ENCODE measurements at places on chromosomes 12 and 14. TPM values are rescaled to one million over a fixed set of nuclear protein-coding genes. Genes with fewer than 3 reads are reported as not detected.
A peak's percentile ranks its signal among the peaks of the same experiment; 100 is the strongest.

The SLC6A13 gene
- not detected for polyA plus RNA-seq

The NEUROD4 gene
- polyA plus RNA-seq = not detected

DNA sequence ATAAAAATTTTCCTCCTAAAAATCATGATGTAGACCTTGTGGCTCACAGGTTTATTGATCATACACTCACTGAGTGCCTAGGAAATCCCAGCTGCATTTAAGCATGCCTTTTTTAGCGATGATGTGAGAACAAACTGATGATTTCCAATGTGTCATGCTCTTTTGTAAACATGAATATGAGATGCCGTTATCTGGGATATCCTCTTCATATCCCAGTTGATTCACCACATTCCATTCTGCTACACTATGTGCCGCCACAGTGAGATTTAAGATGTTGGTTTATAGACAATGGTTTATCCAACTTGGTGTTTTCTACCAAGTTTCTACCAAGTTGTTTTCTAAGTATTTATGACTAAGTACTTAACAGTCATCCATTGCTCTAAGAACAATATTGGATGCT is 5.2 kb downstream of the OR4E1 start:
- no peaks in the 10 kb centered on the region for H3K36me3 ChIP-seq
- no peak for DNase-seq
- H3K4me3 ChIP-seq = no peak overlapping the region
- peaks cover 6% of the 10 kb centered on the region for H3K27me3 ChIP-seq
- H3K27ac ChIP-seq = no peak overlapping the region
- no peaks in the 10 kb centered on the region for H3K4me1 ChIP-seq

- DNase-seq = no peak
- H3K36me3 ChIP-seq = no peaks in the 10 kb centered on the region
- H3K27ac ChIP-seq = no peak overlapping the region
- peaks cover 9% of the 10 kb centered on the region for H3K27me3 ChIP-seq
- no peak overlapping the region for H3K4me3 ChIP-seq
Observed at GRCh38 chr12:65125247-65125646, 4.1 kb upstream of the WIF1 start.

DNA sequence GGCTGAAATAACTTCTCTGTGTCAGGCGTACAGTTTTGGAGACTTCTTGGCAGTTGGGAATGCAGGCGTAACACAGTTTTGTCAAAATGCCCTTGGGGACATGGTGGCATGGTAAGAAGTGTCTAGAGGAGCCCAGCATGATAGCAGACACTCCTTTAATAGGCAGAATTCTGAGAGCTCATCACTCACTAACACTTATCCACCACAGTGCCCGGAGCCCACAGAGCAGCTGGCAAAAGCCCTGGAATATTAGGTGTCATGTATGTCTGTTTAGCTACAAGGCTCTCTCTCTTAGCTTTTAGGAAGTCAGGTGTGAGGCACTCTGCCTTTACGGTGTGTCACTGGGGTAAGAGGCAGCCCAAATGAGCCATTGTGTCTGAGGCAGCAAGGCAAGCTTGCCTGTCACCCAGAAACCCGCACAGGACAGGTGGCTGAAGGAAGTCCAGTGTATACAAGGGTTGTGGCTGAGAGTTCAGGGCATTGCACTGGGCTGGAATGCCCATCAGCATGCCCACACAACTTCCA is 96.3 kb downstream of the ESRRB start:
- H3K4me1 ChIP-seq = no peaks in the 10 kb centered on the region
- DNase-seq = no peak
- no peaks in the 10 kb centered on the region for H3K36me3 ChIP-seq

GRCh38 chr12:71009430-71010142 is 89.0 kb upstream of the PTPRR start:
- no peaks in the 10 kb centered on the region for H3K4me1 ChIP-seq
- H3K4me3 ChIP-seq = no peak overlapping the region
- no peak overlapping the region for H3K27ac ChIP-seq
- H3K36me3 ChIP-seq = no peaks in the 10 kb centered on the region

DNA sequence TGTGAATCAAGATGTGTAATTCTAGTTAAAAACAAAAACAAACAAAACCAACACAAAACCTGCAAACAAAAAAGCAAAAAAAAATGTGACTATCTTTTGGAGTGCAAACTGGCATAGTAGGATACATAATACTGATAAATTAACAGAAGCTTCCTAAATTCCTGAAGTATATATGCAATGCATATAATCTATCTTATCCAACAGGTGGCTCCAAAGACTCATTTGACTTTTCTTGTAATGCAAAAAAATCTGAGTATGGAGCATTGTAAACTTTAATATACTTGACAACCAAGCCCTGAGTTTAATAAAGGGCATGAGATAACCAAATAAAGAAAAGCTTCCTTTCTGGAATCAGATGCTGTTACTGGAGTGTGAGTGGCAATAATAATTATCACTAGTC is 1003.6 kb downstream of the FSCB start:
- no peaks in the 10 kb centered on the region for H3K36me3 ChIP-seq
- no peak overlapping the region for H3K4me3 ChIP-seq
- H3K4me1 ChIP-seq = no peaks in the 10 kb centered on the region
- no peaks in the 10 kb centered on the region for H3K27me3 ChIP-seq
- no peak overlapping the region for H3K27ac ChIP-seq
- DNase-seq = no peak

- H3K4me3 ChIP-seq = no peak overlapping the region
- no peaks in the 10 kb centered on the region for H3K4me1 ChIP-seq
- no peak overlapping the region for H3K27ac ChIP-seq
- DNase-seq = no peak
- H3K27me3 ChIP-seq = no peaks in the 10 kb centered on the region
Observed at GRCh38 chr12:14621826-14622225, 54.1 kb upstream of the PLBD1 start.

The TEAD4 gene
- polyA plus RNA-seq = not detected

The HOXC9 gene
- polyA plus RNA-seq = not detected

- no peak overlapping the region for H3K4me3 ChIP-seq
- no peaks in the 10 kb centered on the region for H3K27me3 ChIP-seq
- no peaks in the 10 kb centered on the region for H3K4me1 ChIP-seq
- DNase-seq = no peak
- no peaks in the 10 kb centered on the region for H3K36me3 ChIP-seq
- H3K27ac ChIP-seq = no peak overlapping the region
Observed at GRCh38 chr12:102299731-102300130, 102.1 kb upstream of the PMCH start.

The PIWIL1 gene
- not detected for polyA plus RNA-seq

DNA sequence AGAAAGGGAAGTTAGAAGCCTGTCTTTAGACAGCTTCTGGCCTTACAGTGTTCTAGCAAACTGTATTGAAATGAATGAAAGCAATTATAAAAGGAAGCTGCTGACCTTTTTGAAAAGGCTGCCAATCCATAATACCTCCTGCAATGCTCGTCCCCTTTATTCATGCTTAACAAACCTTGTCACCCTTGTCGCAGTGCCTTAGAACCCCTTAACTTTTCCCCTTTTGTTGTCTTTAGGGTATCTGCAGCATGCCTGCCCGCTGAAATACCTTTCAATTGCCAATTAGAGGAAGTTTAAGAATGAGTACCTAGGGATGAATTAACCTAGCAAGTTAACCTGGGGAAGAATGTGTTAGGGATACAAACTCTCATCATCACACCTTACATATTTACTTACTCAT is 731.2 kb downstream of the RERGL start:
- no peaks in the 10 kb centered on the region for H3K36me3 ChIP-seq
- no peaks in the 10 kb centered on the region for H3K27me3 ChIP-seq
- no peaks in the 10 kb centered on the region for H3K4me1 ChIP-seq
- no peak for DNase-seq
- no peak overlapping the region for H3K27ac ChIP-seq

The PPP1R3E gene
- 2.9 TPM for polyA plus RNA-seq

The ESR2 gene
- polyA plus RNA-seq = 0.12 TPM

The IL22 gene
- not detected for polyA plus RNA-seq

DNA sequence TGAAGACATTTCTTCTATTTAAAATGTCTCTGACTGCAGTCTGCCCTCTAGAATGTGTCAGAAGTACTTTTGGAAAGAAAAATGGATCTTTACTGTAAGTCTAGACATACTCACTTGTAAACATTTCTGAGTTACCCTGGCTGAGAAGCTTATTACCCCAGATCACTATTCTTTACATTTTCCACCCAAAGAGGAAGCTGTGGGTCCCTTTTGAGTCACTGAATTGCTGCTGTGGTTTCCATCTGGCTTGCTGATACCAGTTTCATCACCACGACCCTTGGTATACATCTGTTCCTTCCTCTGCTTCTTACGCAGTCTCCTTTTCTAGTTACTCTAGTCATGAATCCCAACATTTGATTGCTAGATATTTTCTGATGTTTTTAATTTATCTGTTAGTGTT is 20.2 kb upstream of the CLEC4D start:
- no peaks in the 10 kb centered on the region for H3K36me3 ChIP-seq
- H3K4me3 ChIP-seq = no peak overlapping the region
- DNase-seq = peak; percentile 37
- no peak overlapping the region for H3K27ac ChIP-seq
- no peaks in the 10 kb centered on the region for H3K27me3 ChIP-seq
- peaks cover 17% of the 10 kb centered on the region for H3K4me1 ChIP-seq

- no peak for DNase-seq
- H3K27ac ChIP-seq = peak overlapping the region; percentile 77
- peak overlapping the region; percentile 76 for H3K4me3 ChIP-seq
- peaks cover 50% of the 10 kb centered on the region for H3K4me1 ChIP-seq
- H3K27me3 ChIP-seq = no peaks in the 10 kb centered on the region
Observed at GRCh38 chr14:95533391-95533821, 1.4 kb upstream of the GLRX5 start.

The SARNP gene
- polyA plus RNA-seq = 90.2 TPM

The LTB4R gene
- 9.6 TPM for polyA plus RNA-seq

DNA sequence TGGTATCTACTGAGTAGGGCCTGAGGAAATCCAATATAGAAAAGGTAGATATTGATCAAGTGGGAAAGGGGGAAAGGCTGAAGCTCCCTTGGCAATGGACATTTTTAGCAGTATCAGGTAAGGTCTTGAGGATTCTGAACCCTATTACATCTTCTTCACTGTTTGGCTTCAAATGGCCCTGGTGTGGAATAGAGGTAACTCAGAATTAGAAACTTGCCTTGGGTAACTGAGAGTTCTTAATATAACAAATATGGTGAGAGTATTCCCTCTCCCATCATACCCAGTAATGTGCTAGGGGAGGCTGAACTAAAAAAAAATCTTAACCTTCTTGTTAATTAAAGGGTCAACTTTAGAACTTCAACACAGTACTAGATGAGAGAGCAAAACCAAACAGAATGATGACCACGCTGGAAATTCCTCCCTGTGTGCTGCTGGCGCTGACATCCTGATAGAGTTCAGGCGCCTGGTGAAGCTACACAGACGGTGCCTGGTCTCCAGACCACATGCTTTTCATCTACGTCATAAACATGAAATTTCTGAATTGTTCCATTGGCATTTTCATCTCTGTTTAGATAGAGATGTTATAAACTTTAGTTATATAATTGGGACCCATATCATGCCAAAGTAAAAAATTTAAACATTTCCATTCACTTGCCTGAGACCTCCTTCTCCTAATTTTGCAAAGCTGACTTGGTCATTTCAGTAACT is 128.3 kb downstream of the AKAP6 start:
- no peaks in the 10 kb centered on the region for H3K36me3 ChIP-seq
- H3K4me3 ChIP-seq = no peak overlapping the region
- H3K27ac ChIP-seq = no peak overlapping the region
- peaks cover 5% of the 10 kb centered on the region for H3K27me3 ChIP-seq

The BMAL2 gene
- 0.20 TPM for polyA plus RNA-seq

The DNAI7 gene
- not detected for polyA plus RNA-seq

The MEG3 gene
- polyA plus RNA-seq = not detected

DNA sequence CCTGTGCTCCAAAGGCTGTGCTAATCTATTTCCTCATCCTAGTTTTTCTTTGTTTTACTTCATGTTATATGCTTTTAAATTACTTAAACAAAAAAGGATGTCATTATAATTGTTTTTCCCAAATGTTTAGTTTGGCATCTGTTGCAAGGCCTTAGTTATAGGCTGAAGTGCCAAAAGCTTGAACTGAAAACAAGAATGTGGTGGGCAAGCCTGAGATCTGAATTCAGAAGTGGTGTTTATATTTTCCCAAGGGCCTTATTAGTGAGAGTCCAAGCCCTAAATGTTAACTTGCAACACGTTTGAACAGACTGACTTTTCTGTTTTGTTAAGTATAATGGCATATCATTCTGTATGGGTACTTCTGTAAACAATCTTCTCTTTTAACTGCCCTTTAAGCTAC is 326.8 kb downstream of the CCDC91 start:
- H3K27me3 ChIP-seq = no peaks in the 10 kb centered on the region
- H3K36me3 ChIP-seq = no peaks in the 10 kb centered on the region
- no peak overlapping the region for H3K27ac ChIP-seq
- H3K4me3 ChIP-seq = no peak overlapping the region
- no peak for DNase-seq
- no peaks in the 10 kb centered on the region for H3K4me1 ChIP-seq

DNA sequence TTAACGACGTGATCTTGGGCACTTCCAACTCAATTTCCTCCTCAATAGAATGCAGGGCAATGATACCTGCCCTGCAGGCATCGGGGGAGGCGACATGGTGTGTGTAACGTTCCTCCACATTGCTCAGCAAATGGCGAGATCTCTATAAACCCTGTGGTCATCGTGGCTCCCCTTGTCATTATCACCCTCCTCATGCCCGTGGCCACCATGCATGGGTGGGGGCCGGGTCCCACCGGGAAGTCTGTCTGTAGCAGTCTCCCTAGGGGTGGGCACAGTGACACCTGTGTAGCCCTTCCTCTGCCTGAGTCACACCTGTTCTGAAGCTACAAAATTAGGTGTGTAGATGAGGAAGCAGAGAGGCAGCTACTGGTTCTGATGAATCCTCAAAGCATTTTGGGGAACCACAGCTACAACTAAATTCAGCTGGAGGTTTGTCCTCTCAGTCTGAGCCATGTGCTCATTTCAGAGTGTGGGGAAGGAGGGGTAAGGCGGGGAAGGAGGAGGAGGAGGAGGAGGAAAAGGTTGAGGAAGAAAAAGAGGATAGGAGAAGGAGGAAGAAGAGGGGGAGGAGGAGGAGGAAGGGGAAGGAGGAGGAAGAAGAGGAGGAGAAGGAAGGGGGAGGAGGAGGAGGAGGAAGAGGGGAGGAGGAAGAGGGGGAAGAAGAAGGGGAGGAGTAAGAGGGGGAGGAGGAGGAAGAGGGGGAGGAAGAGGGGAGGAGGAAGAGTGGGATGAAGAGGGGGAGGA is 11.0 kb upstream of the CACNA2D4 start:
- DNase-seq = no peak
- H3K27me3 ChIP-seq = no peaks in the 10 kb centered on the region
- H3K36me3 ChIP-seq = no peaks in the 10 kb centered on the region
- H3K4me3 ChIP-seq = no peak overlapping the region
- no peak overlapping the region for H3K27ac ChIP-seq

The TRHDE gene
- polyA plus RNA-seq = not detected

DNA sequence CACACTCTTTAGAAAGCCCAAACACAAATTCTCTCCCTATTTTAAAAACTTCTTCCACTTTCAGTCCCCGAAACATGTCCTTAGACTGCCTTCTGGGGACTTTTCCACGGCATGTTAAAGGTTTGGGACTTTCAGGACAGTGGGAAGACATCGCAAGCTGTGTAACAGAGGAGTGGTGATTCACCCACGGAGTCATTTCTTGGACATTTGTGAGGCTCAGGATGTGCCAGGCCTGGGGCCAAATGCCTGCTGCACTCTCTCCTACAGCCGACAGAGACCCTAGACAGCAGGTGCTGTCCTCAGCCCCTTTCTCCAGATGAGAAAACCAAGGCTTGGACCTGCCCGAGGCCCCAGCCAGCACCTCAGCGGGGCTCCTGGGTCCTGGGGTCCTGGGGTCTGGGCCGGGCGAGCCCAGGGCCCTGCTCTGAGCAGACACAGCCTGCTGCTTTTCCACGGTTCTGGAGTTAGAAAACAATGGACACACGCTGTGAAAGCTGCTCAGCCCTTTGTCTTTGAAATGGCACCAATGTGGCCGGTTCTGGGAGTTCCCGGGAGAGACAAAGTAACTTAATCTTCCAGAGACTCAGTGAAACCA is 370.2 kb upstream of the SFSWAP start:
- no peak overlapping the region for H3K4me3 ChIP-seq
- H3K36me3 ChIP-seq = no peaks in the 10 kb centered on the region
- no peak for DNase-seq
- H3K27ac ChIP-seq = no peak overlapping the region
